ENCODE measurements at places on chromosomes 6 and 20. TPM values are rescaled to one million over a fixed set of nuclear protein-coding genes. Genes with fewer than 3 reads are reported as not detected.

LY6G5C gene
- 2.1 TPM for total RNA-seq

GRCh38 chr20:41738604-41739206, 120.5 kb upstream of the CHD6 start:
- peaks cover 3% of the 10 kb centered on the region for H3K27me3 ChIP-seq
- peak; percentile 26 for DNase-seq
- H3K4me3 ChIP-seq, result no peak overlapping the region
- H3K27ac ChIP-seq, result no peak overlapping the region

DNA sequence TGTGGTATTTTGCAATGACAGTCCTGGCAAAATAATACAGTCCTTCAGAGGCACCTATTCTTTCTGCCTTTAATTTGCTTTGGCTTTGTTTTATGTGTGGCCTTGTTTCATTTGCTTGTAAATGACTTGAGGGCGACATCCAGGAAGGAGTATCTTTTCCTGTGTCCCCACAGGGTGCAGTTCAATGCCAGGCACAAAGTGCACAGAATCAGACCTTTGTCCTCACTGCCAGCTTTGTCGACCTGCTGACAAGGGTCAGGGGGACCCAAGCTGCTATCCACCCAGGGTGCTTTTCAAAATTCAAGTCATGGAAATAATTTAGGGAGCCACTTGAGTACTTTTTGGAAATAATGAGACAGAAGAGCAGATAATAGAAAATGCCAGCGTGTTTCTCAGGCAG, 37.0 kb upstream of the CDKN1A start:
- DNase-seq, result no peak
- no peaks in the 10 kb centered on the region for H3K4me1 ChIP-seq
- no peak overlapping the region for H3K4me3 ChIP-seq
- no peaks in the 10 kb centered on the region for H3K36me3 ChIP-seq
- no peaks in the 10 kb centered on the region for H3K27me3 ChIP-seq

GRCh38 chr6:5086294-5086890, 1.3 kb downstream of the PPP1R3G start:
- DNase-seq, result peak; percentile 44
- no peak overlapping the region for H3K27ac ChIP-seq
- H3K4me3 ChIP-seq, result no peak overlapping the region
- peaks cover 34% of the 10 kb centered on the region for H3K4me1 ChIP-seq

DNA sequence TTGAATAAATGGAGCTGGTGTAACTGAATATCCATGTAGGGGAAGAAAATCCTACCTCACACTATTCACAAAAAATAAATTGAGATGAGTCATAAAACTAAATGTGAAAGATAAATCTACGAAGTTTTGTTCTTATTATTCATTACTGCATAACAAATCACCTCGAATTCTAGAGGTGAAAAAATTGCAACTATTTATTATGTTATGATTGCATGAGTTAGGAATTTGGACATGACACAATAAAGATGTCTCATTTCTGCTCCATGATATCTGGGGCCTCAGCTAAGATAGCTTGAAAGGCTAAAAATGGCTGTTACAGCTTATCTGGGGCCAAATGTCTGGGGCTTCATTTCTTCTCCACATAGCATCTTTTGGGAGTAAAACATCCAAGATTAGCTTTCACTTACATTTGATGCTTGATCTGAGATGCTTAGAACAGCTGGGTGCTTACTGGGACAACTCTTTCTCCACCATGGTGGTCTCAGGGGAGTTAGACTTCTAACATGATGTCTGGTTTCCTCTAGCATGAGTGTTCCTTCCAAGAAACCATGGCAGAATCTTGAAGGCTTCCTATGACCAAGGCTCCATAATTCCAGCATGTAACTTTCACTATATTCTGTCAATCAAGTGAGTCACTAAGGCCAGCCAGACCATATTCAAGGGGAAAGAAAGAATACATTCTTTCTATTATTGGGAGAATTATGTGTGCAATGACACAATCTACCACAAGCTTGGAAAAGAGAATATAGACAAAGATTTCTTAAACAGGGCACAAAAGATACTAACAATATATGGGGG, 30.1 kb downstream of the OR2B6 start:
- no peaks in the 10 kb centered on the region for H3K4me1 ChIP-seq
- H3K4me3 ChIP-seq, result no peak overlapping the region
- DNase-seq, result no peak
- no peak overlapping the region for H3K27ac ChIP-seq
- no peaks in the 10 kb centered on the region for H3K27me3 ChIP-seq
- no peaks in the 10 kb centered on the region for H3K36me3 ChIP-seq

PGC gene
- not detected for total RNA-seq
